Central memory CD8-positive, alpha-beta T cell (primary cell): ENCODE measurements at places on chromosomes 7 and 10.

- DNase-seq, result no peak
These were observed 41.7 kb upstream of the NRF1 start for GRCh38 chr7:129569811-129570215.

GRCh38 chr7:2416063-2416462, 12.7 kb downstream of the CHST12 start:
- no peak for DNase-seq

- no peak for DNase-seq
These were observed 174.1 kb downstream of the LRRN3 start for GRCh38 chr7:111264981-111265380.

GRCh38 chr10:4332764-4333458, 493.1 kb upstream of the AKR1E2 start:
- no peak for DNase-seq

- DNase-seq, result no peak
These were observed 56.7 kb downstream of the LHPP start for GRCh38 chr10:124518366-124518765.

DNA sequence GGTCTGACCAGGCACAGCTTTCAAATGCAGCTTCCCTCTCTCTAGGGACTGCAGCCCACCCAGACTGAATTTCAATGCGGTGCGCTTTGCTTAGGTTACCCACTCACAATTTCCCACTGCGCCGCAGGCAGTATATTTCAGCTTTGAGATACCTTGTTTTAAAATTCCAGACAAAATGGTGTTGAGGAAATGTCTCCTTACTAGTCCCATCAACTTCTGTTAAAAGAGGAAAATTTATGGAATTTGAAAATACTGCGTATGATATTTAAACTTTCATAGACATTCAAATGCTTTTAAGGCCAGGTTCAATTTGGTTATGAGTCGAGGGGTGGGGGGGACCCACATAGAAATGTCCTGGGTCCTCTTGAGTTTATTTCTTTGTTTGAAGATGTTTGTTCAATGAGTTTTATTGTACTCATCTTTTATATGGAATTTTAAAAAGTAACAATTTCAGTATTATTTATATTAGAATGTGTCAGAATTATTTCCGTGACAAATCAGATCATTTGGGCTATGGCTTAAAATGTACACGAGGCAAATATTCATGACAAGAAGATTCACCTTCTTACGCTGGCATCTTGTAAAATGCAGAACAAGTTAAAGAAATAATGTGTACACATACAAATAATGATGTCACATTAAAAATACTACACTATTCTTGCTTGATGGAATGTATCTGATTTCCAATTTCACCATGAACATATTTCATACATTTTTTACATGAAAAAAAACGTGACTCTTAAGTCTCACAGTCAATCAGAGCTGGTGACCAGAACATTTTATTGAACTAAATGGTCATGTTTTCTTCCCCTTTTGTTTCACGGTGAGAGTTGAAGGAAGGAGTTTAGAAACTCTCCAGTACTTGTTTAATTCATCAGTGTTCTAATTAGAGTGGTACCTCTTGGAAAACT, 1.3 kb downstream of the IKZF1 start:
- no peak for DNase-seq

DNA sequence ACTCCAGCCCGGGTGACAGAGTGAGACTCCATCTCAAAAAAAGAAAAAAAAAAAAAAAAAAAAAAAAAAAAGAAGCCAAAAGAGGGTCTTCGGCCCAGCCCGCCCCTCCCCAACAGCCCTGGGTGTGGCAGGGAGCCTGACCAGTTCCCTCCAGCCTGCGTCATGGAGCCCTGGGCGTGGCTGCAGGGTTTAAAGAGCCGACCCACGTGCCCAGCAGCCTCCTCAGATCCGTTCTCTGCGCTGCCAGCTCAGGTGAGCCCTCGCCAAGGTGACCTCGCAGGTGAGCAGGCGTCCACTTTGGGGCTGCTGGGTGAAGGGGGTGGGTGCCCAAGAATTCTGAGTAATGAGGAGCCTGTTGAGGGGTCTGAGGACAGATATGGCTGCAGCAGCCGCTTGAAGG, at the start of gene FXYD4:
TSS of gene FXYD4 (plus strand) at position 219 of the 400 bp plus-strand sequence. CDS start 2,111 bp downstream, outside the sequence.
- no peak for DNase-seq

GRCh38 chr10:78066012-78066411, 32.3 kb downstream of the RPS24 start:
- no peak for DNase-seq

GRCh38 chr10:91349381-91349780, 60.8 kb upstream of the HECTD2 start:
- DNase-seq, result no peak

- no peak for DNase-seq
These were observed 88.2 kb upstream of the DUSP5 start for GRCh38 chr10:110409488-110409887.

DNA sequence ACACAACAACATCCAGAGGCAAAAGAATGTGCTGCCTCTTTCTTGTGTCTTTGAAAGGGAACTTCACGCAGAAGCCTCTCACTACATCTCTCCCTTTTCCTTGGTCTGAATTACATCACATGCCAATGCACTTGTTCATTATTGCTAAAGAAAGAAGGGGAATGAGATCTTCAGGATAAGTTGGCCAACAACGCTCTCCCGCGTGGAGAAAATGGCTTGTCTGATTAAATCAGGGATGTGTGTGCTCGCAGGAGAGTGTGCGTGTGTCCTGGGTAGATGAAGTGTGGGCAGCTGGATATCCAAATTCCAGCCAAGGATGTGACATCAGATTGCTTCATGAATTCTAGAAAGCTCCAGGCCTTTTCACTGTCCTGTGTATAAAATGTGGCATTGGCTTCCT, 541.6 kb upstream of the FZD8 start:
- no peak for DNase-seq

DNA sequence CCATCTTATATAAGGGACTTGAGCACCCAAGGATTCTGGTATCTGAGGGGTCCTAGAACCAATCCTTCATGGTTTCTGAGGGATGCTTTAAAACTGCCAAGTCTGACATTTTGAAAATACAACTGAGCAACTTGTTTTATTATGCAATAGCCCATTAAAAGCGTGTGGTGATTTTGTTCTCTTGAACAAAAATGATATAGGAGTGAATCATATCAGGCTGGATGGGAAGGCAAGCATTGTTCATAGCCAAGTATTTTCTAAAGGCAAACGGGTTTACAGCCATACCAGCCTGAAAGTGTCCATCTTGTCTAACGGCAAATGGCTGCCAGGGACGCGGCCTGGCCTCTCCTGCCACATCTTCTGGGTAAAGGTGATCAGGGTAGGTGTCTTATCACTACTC, 23.4 kb downstream of the RPP38 start:
- DNase-seq, result no peak

GRCh38 chr7:137135654-137136350, 207.7 kb downstream of the PTN start:
- no peak for DNase-seq

- peak; percentile 52 for DNase-seq
These were observed 671 bp upstream of the ATAD1 start for GRCh38 chr10:87818505-87819288.

GRCh38 chr10:1570416-1571051, 166.8 kb downstream of the ADARB2 start:
- DNase-seq, result no peak

- no peak for DNase-seq
These were observed 54.7 kb upstream of the SYPL1 start for GRCh38 chr7:106166651-106167342.

GRCh38 chr7:51366930-51367613, 50.5 kb upstream of the COBL start:
- no peak for DNase-seq

- DNase-seq, result no peak
These were observed 118.4 kb upstream of the PDLIM1 start for GRCh38 chr10:95408983-95409873.

- DNase-seq, result no peak
These were observed 1.0 kb downstream of the CHST15 start for GRCh38 chr10:124092250-124092859.

DNA sequence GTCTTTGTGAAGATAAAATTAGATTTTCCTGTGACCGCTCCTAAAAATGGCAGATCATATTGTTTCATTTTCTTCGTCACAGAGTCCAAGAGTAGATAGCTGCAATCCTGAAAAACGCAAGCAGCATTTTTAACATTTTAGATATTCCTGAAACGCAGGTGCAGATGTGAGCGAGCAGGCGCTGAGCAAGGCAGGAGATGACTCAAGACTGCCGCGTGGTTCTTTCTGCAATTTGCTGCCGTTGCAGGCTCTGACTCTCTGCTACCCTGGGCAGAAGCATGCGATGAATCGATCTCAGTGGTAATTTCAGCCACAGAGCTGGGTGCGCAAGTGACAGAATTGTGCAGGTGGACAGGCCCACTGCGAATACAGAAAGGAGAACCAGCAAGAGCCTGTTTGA, 331.9 kb downstream of the ACTR3B start:
- DNase-seq, result no peak

DNA sequence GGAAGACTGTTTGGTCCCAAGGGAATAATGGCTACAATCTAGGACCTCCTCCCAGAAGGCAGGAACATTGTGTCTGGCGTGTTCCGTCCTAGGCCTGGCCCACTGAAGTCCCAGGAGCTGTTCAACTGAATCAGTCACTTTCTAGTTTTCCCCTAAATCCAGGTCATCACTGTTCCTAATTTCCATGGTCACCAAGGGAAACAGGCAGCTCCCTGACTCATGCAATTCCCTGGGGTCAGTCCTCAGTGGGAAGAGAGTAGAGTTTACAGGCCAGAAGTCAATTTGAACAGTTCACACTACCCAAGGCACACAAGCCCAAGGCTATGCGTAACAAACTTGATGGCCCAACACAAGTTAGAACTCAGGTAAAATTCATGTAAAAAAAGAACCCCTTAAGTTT, 44.0 kb downstream of the CREB3L2 start:
- DNase-seq, result no peak

GRCh38 chr10:32210306-32211045, 136.5 kb downstream of the EPC1 start:
- no peak for DNase-seq

DNA sequence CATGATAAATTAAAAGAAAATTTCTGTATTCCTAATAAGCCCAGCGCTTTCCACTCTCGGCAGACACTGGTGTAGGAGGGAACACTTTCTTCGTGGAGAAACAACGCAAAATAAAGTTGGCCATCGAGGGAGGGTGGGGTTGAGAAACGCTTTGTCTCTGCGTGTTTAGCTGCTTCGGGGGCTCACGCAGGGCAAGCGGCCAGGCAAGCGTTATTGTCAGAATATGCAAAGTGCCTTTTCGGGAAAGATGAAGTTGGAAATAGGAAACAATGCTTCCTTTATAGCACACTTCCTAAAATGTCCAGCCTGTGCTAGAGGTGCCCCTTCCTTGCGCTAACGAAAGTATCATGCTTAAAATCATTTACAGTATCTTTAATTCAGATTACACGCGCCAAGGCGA, 1.9 kb upstream of the EBF3 start:
- DNase-seq, result no peak

DNA sequence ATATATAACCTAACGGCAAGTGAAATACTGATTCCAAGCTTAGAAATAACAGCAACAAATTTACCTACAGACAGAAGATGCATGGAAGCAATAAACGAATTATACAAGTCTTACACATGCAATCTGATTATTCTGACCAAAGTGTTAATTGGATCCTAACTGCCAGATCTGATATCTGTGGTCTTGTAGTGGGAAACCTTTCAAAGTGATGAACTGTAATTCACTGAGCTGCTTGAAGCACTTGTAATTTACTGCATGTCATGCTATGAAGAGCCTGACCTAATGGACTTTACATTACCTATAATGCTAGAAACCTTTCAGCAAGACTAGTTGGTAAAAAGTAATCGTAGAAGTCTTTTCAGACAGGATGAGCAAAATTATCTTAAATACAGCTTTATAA, 205.6 kb downstream of the FOXP2 start:
- no peak for DNase-seq

- DNase-seq, result no peak
These were observed 593 bp upstream of the PILRA start for GRCh38 chr7:100372694-100373093.

GRCh38 chr10:79342295-79342761, 4.9 kb upstream of the PPIF start:
- DNase-seq, result no peak

- no peak for DNase-seq
These were observed 106.5 kb upstream of the BMPER start for GRCh38 chr7:33798686-33799325.

GRCh38 chr10:49599546-49599945, 10.6 kb upstream of the SLC18A3 start:
- DNase-seq, result no peak

DNA sequence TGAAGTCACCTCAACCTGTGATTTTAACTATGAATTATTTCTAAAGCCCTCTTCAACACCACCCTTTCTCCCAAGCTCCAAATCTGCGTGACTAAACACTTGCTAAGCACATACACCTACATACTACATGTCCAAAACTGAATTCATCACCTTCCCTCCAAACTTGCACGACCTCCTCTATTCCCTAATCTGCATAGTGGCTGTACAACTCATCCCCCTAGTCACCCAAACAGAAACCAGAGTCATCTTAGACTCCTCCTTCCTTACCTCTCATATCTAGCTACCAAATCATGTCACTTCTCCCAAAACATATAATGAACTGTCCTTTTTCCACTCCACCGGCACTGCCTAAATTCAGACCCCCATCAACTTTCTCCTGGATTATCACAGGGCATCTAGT, 16.2 kb downstream of the ARHGAP21 start:
- no peak for DNase-seq

GRCh38 chr10:53749439-53749838, 976.9 kb upstream of the MBL2 start:
- no peak for DNase-seq

- DNase-seq, result no peak
These were observed 21.0 kb upstream of the TSPAN14 start for GRCh38 chr10:80433134-80433533.

DNA sequence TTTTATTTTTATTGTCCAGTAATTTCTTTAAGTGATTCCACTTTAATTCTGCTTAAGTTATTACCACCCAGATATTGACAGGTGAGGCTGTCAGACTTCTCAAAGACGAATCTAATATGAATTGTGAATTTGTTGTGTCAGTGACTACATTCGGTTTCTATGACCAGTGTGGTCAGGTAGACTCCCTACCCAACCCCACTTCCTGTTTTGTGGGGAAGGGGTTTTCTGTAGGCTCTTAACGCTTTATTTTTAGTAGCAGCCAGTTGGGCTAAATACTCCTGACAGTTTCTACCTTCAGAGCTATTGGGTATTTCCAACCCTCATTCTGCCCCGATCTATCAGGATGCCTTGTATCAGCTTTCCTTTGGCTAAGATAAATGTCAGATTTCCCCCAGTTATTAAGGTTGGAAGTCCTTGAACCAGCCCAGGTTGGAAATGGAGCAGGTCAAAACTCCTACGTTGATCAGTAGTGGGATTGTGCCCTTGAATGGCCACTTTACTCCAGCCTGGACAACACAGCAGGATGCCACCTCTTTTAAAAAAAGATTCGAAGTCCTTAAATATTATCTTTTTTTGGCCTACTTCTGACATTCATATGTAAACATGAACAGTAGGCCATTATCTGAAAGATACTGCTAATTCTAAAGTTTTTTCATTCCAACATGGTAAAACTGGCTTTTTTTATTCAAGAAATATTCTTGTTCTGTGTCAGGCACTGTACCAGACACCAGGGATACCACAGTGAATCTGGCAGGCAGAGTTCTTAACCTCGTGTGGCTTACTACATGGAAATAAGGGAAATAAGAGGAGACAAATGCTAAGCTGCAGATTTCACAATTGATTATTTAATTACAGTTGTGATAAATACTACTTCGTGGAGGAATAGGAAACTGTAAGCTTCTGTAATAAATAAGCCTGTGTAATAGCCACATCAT, 133.3 kb upstream of the SAMD8 start:
- DNase-seq, result no peak

- DNase-seq, result no peak
These were observed 7.8 kb upstream of the FAM20C start for GRCh38 chr7:184294-185264.

- no peak for DNase-seq
These were observed 631.8 kb upstream of the CELF2 start for GRCh38 chr10:10385831-10386230.
